Fibroblast of skin of right biceps (primary cell): ENCODE measurements at places on chromosomes 12 and 14.

- no peak for DNase-seq
Observed at GRCh38 chr12:40099423-40099853, 6.4 kb downstream of the SLC2A13 start.

DNA sequence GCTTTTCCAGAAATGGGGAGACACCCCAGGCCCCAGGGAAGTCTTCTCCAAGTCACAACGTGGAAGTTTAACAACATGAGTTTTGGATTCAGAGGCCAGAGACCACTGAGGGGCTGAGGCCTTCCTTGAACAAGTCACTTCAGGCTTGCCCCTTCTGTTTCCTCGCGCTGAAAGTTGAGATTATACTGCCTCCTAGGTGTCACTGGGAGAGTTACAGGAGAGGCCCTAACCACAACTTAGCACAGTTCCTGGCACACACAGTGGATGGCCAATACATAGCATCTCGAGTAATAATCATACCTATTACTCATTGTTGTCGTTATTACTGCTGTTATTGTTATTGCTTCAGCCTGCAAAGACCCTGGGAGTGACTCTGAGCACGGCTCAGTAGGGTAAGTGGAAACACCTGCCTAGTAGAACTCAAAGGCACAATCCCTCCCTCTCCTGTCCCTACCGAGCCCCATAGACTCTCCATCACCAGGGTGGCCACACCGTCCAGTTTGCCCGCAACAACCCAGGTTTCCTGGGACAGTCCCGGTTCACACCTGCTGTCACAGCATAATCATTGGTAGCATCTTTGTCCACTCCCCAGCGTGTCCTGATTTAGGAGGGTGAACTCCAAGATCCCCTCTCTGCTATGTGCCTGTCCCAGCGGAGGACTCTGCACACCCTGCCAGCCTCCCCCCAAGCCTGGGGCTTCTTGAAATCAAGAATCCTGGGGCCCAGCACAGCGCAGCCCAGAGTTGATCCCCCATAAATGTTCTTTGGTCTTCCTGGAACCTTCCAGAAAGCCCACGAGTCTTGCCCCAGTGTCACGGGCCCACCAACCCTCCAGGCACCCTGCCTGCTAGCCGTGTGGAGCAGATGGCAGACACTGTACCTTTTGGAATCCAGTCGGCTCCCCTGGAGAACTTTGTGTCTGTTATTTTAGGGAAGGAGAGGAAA is 85.0 kb downstream of the SYNE3 start:
- peak; percentile 31 for DNase-seq

DNA sequence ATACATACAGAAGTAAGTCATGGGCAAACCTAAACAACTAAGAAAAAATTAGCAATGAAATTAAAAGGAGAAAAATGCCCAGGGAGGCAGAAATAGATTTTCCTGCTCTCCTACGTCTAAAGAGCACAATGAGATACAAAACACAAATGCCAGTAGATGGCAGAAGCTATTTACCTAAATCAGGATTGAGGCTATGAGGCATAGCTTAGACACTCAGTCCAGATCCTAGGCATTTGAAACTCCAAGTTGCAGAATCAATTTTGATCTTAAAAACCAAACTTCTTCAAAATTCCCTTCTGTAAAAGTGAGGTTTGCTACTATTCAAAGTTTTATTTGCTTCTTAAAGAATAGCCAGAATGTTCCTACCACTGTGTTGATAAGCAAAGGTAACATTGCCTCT is 368.6 kb downstream of the DAD1 start:
- peak; percentile 12 for DNase-seq

- no peak for DNase-seq
Observed at GRCh38 chr12:29882846-29883245, 99.1 kb upstream of the TMTC1 start.

DNA sequence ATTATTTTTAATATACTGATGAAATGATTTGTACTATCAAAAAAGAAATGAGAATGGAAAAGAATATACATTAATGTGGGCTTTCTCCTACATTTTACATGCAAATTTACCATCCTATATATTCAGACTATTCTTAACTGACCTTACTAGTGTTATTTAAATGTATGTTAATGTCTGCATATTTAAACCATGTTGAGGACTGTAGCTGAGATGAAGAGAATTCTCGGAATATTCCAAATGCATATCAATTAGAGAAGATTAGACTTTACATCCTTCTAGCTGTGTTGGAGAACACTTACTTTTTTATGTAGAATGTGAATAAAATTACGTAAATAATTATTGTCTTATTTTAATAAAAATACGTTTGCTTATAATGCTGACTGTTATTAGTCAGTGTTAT is 990.1 kb upstream of the LRFN5 start:
- no peak for DNase-seq

DNA sequence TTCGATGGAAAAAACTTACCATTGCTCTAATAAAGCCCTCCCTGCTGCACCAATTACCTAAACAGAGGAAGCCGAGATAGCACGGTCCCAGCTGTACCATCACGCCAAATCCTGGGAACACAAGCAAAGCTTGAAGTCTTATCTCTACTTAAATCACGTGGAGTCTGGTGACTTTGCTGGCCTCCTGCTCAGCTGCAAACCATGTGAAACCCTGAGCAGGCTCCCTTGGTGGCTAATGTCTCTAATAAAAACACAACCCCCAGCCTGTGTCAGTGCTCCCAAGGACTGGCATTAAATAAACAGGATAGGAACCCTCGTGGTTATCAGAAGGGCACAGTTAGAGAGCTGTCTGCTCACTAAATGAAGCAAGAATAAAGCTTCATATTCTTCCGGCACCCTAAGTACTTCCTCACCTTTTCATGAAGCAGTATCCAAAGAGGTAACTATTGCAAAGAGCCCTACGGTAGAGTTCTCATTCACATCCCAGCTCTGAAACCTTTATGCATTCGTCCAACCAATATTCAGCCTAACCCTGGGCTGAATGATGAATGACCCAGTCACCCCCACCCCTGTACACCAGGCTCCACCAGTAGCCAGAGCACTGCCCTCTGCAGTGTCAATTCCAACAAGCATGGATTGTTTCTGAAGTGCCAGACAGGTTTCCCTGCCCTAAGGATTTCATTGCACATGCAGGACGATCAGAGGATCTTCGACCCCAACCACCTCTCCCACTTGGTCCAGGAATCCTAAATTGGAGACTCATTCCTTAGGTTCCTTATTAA is 452.7 kb upstream of the TMPO start:
- DNase-seq: no peak

DNA sequence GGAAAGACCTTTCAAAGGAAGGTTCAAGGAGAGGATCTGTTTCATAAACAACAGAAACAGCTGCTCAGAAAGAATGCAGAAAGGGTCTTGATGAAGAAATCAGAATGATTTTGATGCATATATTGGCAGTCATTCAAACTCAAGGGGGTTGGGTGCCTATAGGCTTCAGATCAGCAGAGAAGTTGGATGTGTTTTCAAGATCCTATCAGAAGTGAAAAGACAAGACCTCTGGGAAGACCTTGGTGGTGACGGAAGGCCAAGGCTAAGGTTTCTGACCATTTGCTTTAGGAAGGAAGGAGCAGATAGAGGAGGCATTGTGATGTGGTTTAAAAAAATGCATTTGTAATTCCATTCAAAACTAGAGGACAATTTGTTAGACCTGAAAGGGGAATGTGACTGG is 15.2 kb upstream of the PTPRB start:
- peak; percentile 58 for DNase-seq

GRCh38 chr12:131910302-131911027 is 16.0 kb downstream of the ULK1 start:
- peak; percentile 11 for DNase-seq

DNA sequence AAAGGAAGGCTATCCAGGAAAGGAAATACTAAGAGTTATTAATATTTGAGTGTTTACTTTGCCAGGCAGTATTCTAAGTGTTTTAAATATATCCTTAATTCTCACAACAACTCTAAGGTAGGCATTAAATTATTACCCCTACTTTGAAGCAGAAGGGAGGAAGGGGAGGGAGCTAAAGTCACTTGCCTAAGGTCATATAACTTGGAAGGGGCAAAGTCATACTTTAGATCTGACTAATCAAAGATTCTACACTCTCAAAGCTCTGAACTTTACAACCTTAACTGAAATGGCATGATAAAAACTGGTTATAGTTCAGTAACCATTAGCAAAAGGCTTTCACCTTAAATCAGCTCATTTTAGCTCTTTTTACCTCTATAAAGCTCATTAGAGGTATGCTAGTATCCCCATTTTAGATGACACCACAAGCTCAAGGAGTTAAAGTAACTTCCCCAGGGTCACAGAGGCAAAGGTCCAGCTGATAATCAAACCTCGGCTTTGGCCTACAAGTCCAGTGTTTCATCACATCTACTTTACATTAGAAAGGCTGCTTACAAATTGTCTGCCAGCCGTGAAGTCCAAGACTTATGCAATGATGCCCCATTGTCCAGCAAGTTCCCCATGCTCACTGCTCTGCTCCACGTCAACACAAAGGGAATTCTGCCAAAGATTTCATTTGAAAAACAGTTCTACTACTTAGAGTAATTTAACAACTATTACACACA is 223.9 kb downstream of the MED13L start:
- DNase-seq: peak; percentile 34

DNA sequence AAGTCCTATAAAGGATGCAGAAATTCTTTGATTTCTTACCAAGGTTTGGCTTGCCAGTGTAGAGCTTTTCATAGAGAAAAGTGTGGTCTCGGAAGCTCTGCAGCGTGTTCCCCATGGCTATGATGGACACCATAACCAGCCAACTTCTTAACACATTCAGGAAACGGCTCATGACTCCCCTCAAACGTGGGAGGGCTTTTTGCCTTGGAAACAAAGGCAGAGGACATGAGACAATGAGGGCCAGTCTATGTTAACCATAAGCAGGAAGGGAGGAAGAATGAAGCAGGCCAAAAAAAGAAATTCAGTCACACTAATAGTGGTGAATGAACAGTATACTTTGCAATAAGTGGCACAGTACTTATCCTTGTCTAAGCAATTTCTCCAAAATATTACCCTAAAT is 3.3 kb downstream of the ERG28 start:
- no peak for DNase-seq

DNA sequence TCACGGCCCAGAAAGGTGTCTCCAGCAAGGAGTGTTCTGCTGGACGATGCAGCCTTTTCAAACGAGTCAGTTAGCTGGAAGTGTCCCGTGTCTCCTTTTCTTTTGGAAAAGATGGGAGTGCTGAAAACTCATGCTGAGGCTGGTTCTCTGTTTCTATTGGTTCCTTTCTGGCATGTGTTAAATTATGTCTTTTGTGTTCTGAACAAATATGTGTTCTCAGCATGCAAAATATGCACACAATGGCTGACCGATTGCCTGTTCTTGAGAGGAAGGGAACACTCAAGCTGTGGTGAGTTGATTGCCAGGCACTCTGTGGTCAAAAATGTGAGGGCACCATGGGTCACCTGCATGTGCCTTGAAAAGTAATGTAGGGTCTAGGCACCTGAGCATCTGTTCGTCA is 181.3 kb downstream of the CACNA1C start:
- DNase-seq: no peak

DNA sequence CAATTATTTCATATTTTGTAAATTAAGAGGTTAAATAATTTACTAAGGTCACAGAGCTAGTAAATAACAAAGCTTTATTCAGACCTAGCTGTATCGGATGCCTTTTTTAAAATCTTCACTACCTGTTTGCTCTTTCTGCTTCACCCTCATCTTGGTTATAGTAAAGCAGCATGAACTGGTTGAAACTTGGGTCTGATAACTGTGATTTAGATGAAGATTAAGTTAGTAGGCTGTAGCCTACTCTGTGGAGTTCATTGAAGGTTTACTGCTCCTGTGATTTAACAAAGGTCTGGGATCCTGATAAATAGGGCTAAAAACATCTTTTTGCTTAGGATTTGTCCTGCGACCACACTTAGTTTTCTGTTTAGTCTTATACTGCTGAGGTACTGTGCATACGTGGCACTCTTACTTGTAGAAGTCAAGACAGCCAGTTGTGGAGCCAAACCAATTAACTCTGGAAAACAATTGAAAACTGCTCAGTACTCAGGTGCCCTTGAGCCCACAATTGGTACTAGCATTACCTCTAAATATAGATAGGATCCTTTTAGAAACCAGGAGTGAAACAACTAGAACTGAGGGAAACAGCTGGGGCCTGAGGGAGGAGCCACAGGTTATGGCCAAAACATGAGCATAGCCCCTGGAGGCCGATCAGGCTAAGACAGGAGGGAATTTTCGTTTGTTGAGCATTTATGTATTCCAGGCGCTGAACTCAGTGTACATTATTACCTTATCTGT is 2.3 kb downstream of the SPATS2 start:
- DNase-seq: peak; percentile 40

DNA sequence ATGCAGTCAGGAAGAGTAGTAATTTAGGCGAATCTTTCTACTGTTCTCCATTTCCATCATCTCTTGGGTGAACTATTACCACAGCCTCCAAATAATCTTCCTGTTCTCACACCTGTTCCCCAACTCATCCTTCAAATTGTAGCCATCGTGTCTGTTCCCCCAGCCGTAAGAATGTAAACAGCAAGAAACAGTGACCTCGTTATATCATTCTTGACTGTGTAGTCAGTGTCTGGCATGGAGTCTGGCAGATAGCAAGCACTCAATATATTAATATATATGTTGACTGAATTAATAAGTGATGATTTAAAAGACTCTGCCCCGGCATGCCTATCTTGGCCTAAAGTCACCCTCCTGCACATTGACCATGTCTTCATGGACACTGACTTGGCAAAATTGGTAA is 20.3 kb downstream of the PDE6H start:
- peak; percentile 22 for DNase-seq

GRCh38 chr14:32361674-32362073 is 32.6 kb downstream of the AKAP6 start:
- no peak for DNase-seq

GRCh38 chr14:78308079-78308478 is 137.9 kb downstream of the NRXN3 start:
- no peak for DNase-seq

DNA sequence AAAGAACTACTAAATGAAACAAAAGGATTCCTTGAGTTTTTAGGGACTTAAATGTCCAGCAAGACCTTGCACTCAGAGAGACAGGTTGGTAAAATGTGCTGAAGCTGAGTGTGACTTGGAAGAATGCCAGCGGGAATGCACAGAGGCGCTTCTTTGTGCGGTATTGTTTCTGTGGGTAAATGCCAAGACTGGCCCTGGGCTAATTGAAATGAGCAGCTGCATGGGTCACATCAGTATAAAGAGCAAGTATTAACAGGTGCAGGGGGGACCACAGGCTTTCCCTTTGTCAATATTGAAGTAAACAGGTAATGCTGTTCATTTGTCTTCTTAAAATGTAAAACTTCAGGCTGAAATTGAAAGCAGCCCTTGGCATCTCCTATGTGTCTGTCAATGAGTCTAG is 74.3 kb downstream of the LMO3 start:
- no peak for DNase-seq

GRCh38 chr14:54435500-54435981 is 5.6 kb downstream of the CNIH1 start:
- DNase-seq: peak; percentile 72

- DNase-seq: no peak
Observed at GRCh38 chr12:51036279-51036678, 10.1 kb upstream of the SLC11A2 start.

GRCh38 chr12:95600567-95600966 is 49.3 kb upstream of the USP44 start:
- no peak for DNase-seq
